ENCODE measurements at places on chromosomes 1 and 21. TPM values are rescaled to one million over a fixed set of nuclear protein-coding genes. Genes with fewer than 3 reads are reported as not detected.
A peak's percentile ranks its signal among the peaks of the same experiment; 100 is the strongest.

DNA sequence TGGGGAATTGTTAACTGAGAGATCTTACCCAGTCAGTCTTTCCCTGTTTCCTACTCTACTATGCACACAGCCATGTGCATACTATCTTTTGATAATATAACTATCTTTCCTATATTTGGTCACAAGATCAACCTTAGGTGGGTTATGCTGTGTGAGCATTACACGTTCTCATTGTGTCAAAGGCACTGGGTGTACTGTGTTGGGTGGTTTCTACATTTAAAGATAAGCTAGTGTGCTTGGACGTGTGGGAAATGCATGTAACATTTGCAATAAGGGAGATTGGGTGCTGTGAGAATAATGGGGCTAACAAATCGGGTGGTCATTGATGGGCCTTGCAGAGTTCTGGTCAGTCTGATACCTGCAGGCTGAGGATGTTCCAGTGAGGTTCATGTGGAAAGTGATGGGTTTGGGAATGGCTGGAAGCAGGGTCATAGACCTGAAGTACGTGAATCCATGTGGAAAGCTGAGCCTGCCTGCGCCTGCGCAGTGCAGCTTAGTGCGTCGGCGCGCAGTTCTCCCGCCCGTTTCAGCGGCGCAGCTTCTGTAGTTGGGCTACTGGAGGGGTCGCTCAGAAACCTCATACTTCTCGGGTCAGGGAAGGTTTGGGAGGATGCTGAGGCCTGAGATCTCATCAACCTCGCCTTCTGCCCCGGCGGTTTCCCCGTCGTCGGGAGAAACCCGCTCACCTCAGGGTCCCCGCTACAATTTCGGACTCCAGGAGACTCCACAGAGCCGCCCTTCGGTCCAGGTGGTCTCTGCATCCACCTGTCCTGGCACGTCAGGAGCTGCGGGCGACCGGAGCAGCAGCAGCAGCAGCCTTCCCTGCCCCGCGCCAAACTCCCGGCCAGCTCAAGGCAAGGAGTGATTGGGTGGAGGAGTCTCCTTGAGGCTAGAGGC is at the start of gene MSH4:
MSH4 (plus strand) TSS at position 507 of the 897 bp plus-strand sequence; CDS start at position 611, 104 bp downstream.
- H3K27ac ChIP-seq, result no peak within 1 kb of the TSS
- H3K4me3 ChIP-seq, result no peak within 1 kb of the TSS
- H3K36me3 ChIP-seq, result peaks cover 37% of the 10 kb centered on the region
- no peak for DNase-seq
- no peaks in the 10 kb centered on the region for H3K4me1 ChIP-seq
- H3K27me3 ChIP-seq, result no peaks in the 10 kb centered on the region

The OPTC gene
- 0.78 TPM for total RNA-seq

GRCh38 chr1:240352769-240353168 is 259.2 kb downstream of the GREM2 start:
- H3K4me3 ChIP-seq, result no peak overlapping the region
- no peaks in the 10 kb centered on the region for H3K27me3 ChIP-seq
- no peaks in the 10 kb centered on the region for H3K4me1 ChIP-seq
- H3K36me3 ChIP-seq, result no peaks in the 10 kb centered on the region

DNA sequence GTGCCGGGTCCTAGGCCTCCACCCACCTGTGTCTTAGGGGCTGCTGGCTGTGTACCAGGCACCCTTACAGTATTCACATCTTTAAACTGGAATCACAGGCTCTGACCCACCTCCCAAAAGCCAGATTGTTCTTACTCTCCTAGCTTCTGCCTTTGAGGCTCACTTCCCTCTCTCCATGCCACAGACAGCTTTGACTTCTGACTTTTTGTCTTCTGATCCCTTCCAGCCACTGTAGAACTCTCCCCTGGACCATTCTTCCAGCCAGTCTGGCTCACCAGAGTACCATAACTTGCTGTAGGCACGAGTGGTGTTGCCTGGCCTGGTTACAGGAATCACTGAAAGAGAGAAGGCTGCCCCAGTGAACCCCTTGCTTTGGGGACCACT is 58.1 kb upstream of the STUM start:
- H3K36me3 ChIP-seq, result no peaks in the 10 kb centered on the region
- no peaks in the 10 kb centered on the region for H3K4me1 ChIP-seq
- H3K27me3 ChIP-seq, result no peaks in the 10 kb centered on the region
- DNase-seq, result no peak

GRCh38 chr21:26736449-26736848 is 108.8 kb downstream of the ADAMTS1 start:
- H3K27me3 ChIP-seq, result no peaks in the 10 kb centered on the region
- H3K4me3 ChIP-seq, result no peak overlapping the region
- peaks cover 8% of the 10 kb centered on the region for H3K4me1 ChIP-seq
- H3K27ac ChIP-seq, result no peak overlapping the region
- no peaks in the 10 kb centered on the region for H3K36me3 ChIP-seq
- DNase-seq, result no peak

The CD1E gene
- not detected for total RNA-seq

GRCh38 chr1:20584890-20585289 is 4.0 kb upstream of the CDA start:
- no peak overlapping the region for H3K27ac ChIP-seq
- H3K4me3 ChIP-seq, result no peak overlapping the region
- H3K27me3 ChIP-seq, result no peaks in the 10 kb centered on the region

The AHCYL1 gene
- total RNA-seq, result 95.9 TPM

DNA sequence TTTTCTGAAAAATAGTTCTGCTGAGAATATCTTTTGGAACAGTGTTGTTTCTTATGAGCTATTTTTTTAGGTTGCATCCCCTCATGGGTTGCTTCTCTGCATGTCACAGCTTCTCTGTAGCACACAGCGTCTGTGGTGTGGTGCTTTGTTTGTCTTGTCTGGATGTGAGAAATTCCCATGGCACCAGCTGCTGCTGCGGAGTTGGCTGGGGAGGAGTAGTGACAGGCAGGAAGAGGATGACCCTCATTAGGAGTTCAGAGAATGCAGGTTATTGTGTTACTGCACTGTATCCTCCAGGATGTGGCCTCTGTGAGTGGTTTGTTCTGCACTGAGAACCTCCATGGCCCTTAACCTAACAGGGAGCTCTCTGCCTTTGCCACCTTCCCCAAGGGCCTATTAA is 64.8 kb downstream of the TSEN15 start:
- H3K4me1 ChIP-seq, result no peaks in the 10 kb centered on the region
- no peak for DNase-seq
- no peak overlapping the region for H3K27ac ChIP-seq
- H3K27me3 ChIP-seq, result no peaks in the 10 kb centered on the region

- no peaks in the 10 kb centered on the region for H3K27me3 ChIP-seq
- no peak overlapping the region for H3K27ac ChIP-seq
- no peak for DNase-seq
- peaks cover 11% of the 10 kb centered on the region for H3K4me1 ChIP-seq
- H3K4me3 ChIP-seq, result no peak overlapping the region
Observed at GRCh38 chr1:24379733-24380315, 33.8 kb downstream of the STPG1 start.

DNA sequence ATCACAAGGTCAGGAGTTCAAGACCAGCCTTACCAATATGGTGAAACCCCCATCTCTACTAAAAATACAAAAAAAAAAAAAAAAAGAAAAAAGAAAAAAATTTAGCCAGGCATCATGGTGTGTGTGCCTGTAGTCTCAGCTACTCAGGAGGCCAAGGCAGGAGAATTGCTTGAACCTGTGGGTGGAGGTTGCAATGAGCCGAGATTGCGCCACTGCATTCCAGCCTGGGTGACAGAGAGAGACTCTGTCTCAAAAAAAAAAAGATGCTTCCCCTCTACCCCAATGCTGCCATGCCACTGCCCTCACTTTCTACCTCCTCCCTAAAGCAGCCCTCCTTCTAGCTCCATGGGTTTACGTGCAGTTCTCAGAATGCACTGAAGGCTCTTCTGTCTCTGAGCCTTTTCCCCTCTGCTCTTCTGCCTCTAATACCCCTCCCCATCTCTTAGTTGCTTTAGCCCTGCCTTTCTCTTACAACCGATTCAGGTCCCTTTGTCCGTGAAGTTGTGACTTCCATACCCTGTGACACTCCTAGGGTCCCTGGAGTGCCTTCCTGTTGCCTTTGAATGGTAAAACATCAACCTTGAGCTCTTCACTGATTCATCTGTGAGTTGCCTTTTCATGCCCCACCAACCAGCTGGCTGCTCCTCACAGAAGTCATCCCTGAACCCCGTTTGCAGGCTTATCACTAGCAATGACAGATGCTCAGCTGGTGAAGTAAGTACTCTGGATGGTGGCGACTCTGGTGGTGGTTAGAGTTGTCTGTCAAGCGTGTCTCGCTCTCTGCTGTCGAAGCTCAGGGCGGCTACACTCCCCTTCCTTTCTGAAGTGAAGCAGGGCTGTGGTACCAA is 234.9 kb downstream of the RHOU start:
- H3K4me1 ChIP-seq, result peaks cover 5% of the 10 kb centered on the region
- no peak for DNase-seq
- H3K36me3 ChIP-seq, result no peaks in the 10 kb centered on the region
- H3K27me3 ChIP-seq, result no peaks in the 10 kb centered on the region

The NBPF8 gene
- 1.3 TPM for total RNA-seq

GRCh38 chr1:38611664-38612211 is 247.8 kb downstream of the RRAGC start:
- H3K36me3 ChIP-seq, result no peaks in the 10 kb centered on the region
- H3K27me3 ChIP-seq, result no peaks in the 10 kb centered on the region
- no peaks in the 10 kb centered on the region for H3K4me1 ChIP-seq

The HSD3B2 gene
- not detected for total RNA-seq

DNA sequence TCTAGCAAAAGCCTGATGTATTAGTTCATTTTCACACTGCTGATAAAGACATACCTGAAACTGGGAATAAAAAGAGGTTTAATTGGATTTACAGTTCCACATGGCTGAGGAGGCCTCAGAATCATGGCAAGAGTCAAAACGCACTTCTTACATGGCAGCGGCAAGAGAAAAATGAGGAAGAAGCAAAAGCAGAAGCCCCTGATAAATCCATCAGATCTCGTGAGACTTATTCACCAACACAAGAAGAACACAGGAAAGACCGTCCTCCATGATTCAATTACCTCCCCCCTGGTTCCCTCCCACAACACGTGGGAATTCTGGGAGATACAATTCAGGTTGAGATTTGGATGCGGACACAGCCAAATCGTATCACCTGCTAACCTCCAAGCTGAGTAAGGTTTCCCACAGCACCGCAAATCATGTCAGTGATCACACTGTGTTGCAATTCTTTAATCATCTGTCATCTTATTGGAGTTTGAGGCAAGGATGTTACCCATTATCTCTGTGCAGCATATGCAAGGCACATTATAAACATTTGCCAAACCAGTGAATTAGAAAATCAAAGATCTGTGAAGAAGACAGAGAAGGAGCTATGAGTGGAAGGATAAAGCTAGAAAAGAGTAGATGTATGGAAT is 128.5 kb downstream of the ZNF281 start:
- no peaks in the 10 kb centered on the region for H3K27me3 ChIP-seq
- no peaks in the 10 kb centered on the region for H3K36me3 ChIP-seq
- peaks cover 4% of the 10 kb centered on the region for H3K4me1 ChIP-seq
- no peak for DNase-seq

DNA sequence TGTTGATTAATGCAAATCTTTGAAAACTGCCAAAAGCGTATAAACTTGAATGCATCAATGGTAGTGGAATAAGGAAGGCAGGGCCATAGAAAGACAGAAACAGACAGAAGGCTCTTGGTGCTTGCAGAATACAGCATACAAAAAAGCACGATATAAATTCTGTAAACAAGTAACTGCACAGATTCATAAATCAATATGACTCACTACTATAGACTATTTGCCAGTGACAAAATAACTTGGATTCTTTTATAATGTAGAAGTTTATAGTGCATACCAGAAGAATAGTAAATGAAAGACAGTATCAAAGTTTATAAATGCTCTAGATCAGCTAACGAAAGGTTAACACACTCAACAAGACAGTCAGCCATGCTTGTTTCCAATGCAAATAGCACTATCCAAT is 349.6 kb downstream of the PTBP2 start:
- H3K4me3 ChIP-seq, result no peak overlapping the region
- no peaks in the 10 kb centered on the region for H3K4me1 ChIP-seq
- no peaks in the 10 kb centered on the region for H3K36me3 ChIP-seq
- no peak overlapping the region for H3K27ac ChIP-seq
- no peak for DNase-seq

- no peak for DNase-seq
- H3K27me3 ChIP-seq, result no peaks in the 10 kb centered on the region
- no peak overlapping the region for H3K27ac ChIP-seq
- peaks cover 16% of the 10 kb centered on the region for H3K36me3 ChIP-seq
Observed at GRCh38 chr1:225780630-225781029, 3.0 kb downstream of the SRP9 start.

- peak overlapping the region; percentile 17 for H3K27ac ChIP-seq
- H3K27me3 ChIP-seq, result no peaks in the 10 kb centered on the region
- no peaks in the 10 kb centered on the region for H3K36me3 ChIP-seq
- DNase-seq, result no peak
Observed at GRCh38 chr1:56566061-56566744, 13.2 kb downstream of the PLPP3 start.

The GPR89B gene
- total RNA-seq, result 19.5 TPM

DNA sequence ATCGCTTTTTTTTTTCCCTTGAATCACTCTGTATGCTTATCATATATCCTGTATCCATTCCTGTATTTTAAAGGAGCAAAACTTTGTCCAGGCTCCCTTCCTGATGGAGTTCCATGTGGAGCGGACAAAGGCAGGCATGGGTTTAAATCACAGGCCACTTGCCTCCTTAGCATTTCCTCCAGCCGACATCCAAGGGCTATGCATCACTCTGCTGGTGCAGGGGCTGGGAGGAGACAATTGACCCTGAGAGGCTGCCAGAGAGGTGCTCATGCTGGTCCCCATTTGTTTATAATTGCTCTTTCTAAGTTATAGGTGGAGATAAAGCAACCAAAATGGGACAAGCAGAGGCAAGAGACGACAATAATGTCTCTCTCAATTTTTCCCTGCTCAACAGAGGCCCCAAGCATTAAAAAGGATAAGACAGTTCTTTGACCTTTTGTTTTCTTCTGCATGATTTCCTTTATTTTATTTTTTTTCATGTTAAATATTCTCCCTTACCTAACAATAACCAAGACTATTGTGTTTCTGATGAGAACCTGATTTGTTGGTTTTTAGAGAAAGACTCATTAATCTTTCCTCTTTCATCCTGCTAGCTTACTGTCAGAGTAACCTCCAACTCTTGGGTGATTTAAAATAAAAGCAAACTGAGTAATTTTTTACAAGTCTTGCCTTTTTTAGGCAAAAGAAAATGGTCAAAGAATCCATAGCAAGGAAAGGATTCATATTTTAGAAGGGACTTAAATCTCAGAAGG is 353.7 kb downstream of the ADGRL2 start:
- no peak for DNase-seq
- no peaks in the 10 kb centered on the region for H3K4me1 ChIP-seq
- H3K4me3 ChIP-seq, result no peak overlapping the region

- H3K36me3 ChIP-seq, result no peaks in the 10 kb centered on the region
- no peak overlapping the region for H3K27ac ChIP-seq
- no peak for DNase-seq
- no peak overlapping the region for H3K4me3 ChIP-seq
- H3K27me3 ChIP-seq, result no peaks in the 10 kb centered on the region
Observed at GRCh38 chr1:42114229-42114628, 39.0 kb upstream of the GUCA2B start.

The OR6K3 gene
- total RNA-seq, result not detected

- H3K27ac ChIP-seq, result no peak overlapping the region
- no peaks in the 10 kb centered on the region for H3K36me3 ChIP-seq
- no peaks in the 10 kb centered on the region for H3K27me3 ChIP-seq
- no peak overlapping the region for H3K4me3 ChIP-seq
Observed at GRCh38 chr1:188295157-188295556, 1466.4 kb downstream of the PLA2G4A start.

GRCh38 chr1:202656951-202657646 is 53.2 kb downstream of the SYT2 start:
- no peaks in the 10 kb centered on the region for H3K27me3 ChIP-seq
- no peak overlapping the region for H3K4me3 ChIP-seq
- DNase-seq, result peak; percentile 39
- H3K4me1 ChIP-seq, result peaks cover 3% of the 10 kb centered on the region

The ABCA4 gene
- total RNA-seq, result not detected

Data from H1 (cell line).